ENCODE measurements at places on chromosomes 16 and 17. TPM values are rescaled to one million over a fixed set of nuclear protein-coding genes. Genes with fewer than 3 reads are reported as not detected.

- no peak overlapping the region for H3K4me3 ChIP-seq
- no peak for DNase-seq
- H3K27me3 ChIP-seq = no peaks in the 10 kb centered on the region
- H3K36me3 ChIP-seq = no peaks in the 10 kb centered on the region
- no peaks in the 10 kb centered on the region for H3K4me1 ChIP-seq
These were observed 175.7 kb downstream of the RGS9 start for GRCh38 chr17:65312718-65313377.

DNA sequence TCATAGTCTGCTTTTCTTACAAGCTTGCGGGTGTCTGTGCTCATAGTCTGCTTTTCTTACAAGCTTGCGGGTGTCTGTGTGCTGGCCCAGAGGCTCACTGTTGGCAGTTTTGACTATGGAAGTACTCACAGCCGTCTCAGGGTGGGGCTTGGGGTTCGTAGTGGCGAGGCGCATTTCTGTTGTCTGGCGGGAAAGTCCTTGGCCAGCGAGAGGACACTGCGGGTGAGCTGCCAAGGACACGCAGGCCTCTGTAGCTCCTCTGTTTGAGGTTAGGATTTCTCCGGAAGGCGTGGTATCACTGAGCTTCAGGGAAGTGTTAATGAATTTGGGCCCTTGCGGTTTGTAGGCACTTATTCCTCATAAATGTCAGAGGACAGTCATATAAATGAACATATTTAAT, 13.5 kb downstream of the TBCD start:
- no peak overlapping the region for H3K4me3 ChIP-seq
- H3K27ac ChIP-seq = no peak overlapping the region
- no peaks in the 10 kb centered on the region for H3K4me1 ChIP-seq

DNA sequence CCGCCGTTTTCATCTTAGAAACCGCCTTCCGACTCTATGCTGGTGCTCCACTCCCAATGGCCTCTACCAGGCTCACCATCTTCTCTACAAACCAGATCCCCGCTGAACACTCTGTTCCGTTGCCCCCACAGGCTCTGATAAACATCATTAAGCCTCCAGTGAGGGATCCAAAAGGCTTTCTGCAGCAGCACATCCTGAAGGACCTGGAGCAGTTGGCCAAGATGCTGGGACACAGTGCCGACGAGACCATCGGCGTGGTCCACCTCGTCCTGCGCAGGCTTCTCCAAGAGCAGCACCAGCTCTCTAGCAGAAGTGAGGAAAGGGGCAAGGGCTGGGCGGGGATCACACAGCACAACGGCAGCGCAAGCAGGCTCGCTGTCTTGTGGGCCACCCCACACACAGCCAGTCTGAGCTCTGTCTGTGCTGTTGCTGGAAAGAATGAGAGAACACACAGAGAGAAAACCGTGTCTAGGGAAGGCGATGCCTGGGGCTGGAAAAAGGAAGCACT, 33.5 kb upstream of the ENDOV start:
- no peaks in the 10 kb centered on the region for H3K4me1 ChIP-seq
- H3K27me3 ChIP-seq = no peaks in the 10 kb centered on the region
- no peak for DNase-seq
- no peak overlapping the region for H3K27ac ChIP-seq
- peaks cover 100% of the 10 kb centered on the region for H3K36me3 ChIP-seq

The NPIPB13 gene
- 3.2 TPM for total RNA-seq

The PMP22 gene
- total RNA-seq = 421 TPM

The CMTM2 gene
- total RNA-seq = not detected

All from heart left ventricle (tissue), 16 donors.